NCI-H1436 treated with DMSO at 0.1 percent for 48 hours (cell line): ENCODE measurements at places on chromosomes 12 and 14.

DNA sequence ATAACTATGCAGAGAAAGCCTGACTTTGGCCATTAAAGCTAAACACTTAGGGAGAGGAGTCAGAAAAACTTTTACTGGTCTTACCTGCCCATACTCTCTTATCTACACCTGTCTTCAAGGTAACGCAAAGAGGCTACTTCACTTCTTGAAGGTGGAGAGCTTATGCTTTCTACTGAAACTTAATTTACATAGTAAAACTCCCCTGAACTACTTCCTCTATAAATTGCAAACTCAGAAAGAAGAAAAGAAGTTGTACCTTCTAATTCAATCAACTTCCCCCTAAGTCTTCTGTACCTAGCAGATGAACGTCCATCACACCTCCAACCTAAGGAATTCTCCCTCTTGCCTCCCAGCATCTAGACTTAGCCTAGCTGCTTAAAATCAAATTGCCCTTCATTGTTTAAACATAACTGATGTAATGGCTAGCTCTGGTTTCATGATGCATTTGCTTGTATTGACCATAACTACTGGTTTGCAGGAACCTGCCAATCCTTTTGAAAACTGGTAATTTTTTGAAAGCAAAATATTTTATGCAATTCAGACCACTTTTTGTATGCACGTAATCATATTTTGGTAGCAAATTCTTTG lies 87.7 kb downstream of the STON2 start:
- DNase-seq, result no peak

DNA sequence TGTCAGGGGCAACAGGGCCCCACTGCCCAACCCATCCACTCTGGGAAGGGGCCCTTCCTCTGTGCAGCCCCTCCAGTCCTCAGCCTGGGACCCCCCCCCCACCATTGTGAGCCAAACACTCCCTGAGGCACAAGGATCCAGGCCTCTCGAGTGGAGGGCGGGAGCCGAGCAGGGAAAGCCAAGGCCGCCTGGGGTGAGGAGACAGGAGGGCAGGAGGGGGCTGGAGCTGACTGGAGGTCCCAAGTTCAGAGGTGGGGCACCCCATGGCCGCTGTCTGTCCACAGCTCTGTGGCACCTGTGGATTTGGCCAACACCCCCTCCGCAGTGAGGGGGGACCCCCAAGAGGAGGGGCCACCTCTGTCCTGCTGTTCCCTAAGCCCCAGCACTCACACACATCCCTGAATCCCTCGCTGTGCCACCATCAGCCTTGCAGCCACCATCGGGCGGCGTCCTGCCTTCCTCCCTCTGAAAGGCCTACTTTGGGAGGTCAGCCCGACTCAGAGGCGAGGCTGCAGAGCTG lies 25.4 kb upstream of the C14orf180 start:
- no peak for DNase-seq

DNA sequence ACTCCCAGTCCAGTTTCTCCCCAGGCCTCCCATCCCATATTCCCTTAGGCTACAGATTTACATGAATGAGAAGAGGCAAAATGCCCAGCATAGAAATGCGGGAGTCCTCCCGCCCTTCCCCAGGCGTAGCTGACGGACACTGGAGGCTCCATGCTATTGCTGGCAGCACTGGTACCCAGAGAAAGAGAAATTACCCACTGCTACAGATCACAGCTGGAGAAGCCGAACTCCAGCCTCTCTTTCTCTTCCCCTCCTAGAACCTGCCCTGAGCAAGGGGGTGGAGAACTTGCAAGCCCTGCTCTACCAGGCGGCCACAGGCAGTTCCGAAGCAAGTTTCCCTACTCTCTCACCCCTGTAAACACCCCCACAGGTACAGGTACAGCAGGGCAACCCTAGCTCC lies 3.6 kb downstream of the LTBR start:
- no peak for DNase-seq

GRCh38 chr12:10829994-10830393 lies 3.8 kb upstream of the TAS2R10 start:
- no peak for DNase-seq
